ENCODE measurements at places on chromosomes 1 and 21.

- DNase-seq, result no peak
These were observed 61.4 kb upstream of the ZNF648 start for GRCh38 chr1:182122913-182123260.

GRCh38 chr21:44615911-44616590 lies 4.2 kb downstream of the KRTAP10-8 start:
- no peak for DNase-seq

- DNase-seq, result no peak
These were observed 71.1 kb downstream of the CACNA1E start for GRCh38 chr1:181554465-181554864.

- DNase-seq, result no peak
These were observed 79.4 kb upstream of the RHOU start for GRCh38 chr1:228655796-228656394.

- DNase-seq, result no peak
These were observed 18.7 kb downstream of the TMEM50A start for GRCh38 chr1:25356848-25357247.

- DNase-seq, result no peak
These were observed 114.3 kb upstream of the ETV3 start for GRCh38 chr1:157252473-157252872.

GRCh38 chr1:85584923-85585322 lies 4.4 kb downstream of the CCN1 start:
- DNase-seq, result no peak

DNA sequence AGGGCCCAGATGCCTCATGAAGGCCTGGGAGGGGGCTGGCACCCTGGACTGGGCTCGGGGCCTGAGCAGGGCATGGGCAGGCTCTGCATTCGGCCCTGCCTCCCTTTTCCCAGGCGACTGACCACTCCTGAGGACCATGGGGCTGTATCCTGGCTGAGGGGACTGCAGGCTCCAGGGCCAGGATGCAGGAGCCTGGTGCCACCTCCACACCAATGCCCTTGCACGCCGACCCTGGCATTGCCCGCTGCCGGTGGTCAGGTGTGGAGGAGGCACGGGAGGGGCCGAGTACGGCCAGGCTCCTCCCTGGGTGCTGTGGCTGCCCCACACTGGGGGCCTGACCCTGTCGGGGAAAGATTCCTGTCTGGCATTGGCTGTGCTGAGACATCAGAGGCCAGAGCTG lies 128.9 kb downstream of the SIK1 start:
- no peak for DNase-seq

DNA sequence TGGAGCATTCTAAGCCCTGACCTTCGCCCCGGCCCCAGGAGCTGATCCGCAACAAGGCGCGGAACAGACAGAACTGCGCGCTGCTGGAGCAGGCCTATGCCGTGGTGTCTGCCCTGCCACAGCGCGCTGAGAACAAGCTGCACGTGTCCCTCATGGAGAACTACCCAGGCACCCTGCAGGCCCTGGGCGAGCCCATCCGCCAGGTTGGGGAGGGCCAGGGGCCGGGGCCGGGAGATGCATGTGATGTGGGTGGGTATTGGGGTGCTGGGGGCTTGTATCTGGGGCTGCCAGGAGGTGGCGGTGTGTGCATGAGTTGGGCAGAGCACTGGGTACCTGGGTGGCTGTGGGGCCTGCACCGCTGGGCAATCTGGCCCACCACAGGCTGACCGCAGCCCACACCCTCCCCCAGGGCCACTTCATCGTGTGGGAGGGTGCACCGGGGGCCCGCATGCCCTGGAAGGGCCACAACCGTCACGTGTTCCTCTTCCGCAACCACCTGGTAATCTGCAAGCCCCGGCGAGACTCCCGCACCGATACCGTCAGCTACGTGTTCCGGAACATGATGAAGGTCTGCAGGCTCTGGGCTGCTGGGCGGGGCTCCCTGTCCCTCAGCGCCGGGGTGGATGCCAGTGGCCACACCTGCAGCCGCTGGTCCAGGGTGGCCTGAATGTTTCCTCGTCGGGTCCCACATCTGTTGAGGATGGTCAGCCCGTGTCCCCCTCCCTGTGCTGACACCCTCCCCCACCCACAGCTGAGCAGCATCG lies 65.8 kb downstream of the TRIM11 start:
- peak; percentile 12 for DNase-seq

DNA sequence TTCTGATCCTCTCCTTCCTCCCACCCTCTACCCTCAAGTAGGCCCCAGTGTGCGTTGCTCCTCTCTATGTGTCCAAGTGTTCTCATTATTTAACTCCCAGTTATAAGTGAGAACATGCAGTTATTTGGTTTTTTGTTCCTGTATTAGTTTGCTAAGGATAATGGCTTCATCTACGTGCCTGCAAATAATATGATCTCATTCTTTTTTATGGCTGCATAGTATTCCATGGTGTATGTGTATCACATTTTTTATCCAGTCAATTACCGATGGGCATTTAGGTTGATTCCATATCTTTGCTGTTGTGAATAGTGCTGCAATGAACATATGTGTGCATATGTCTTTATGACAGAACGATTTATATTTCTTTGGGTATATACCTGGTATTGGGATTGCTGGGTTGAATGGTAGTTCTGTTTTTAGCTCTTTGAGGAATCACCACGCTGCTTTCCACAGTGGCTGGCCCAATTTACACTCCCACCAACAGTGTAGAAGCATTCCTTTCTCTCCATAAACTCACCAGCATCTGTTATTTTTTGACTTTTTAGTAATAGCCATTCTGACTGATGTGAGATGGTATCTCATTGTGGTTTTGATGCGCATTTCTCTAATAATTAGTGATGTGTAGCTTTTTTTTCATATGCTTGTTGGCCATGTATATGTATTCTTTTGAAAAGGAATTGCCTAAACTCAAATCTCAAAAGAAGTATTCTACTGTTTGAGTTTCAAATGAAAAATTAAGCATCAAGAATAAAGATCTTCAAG lies 116.9 kb downstream of the ETS2 start:
- no peak for DNase-seq

Measured in stimulated activated CD4-positive, alpha-beta T cell treated with anti-CD3 and anti-CD28 coated beads, Interleukin-15, amount 100 ng/mL, for 24 hours (primary cell).